ENCODE measurements at places on chromosomes 12 and 14. TPM values are rescaled to one million over a fixed set of nuclear protein-coding genes. Genes with fewer than 3 reads are reported as not detected.

DNA sequence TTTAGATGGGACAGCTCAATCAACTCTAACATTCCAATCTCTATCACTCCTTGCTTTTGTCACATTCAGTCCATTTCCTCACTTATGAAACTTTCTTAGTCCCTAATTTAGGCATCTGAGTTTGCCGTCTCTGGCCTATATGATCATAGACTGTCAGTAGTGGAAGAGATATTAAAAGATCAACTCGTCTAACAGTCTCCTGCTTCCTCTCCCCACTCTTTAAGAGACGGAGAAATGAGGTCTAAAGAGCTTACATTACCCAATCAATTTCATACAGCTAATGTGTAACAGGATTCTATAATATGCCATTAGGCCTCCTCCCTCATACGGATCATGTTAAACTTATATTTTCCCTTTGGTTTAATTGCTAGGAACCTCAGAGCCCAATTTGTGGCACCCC, 6.5 kb upstream of the ATP23 start:
- no peak overlapping the region for H3K4me3 ChIP-seq
- H3K27me3 ChIP-seq: no peaks in the 10 kb centered on the region
- H3K36me3 ChIP-seq: no peaks in the 10 kb centered on the region
- no peaks in the 10 kb centered on the region for H3K4me1 ChIP-seq
- DNase-seq: no peak

- no peaks in the 10 kb centered on the region for H3K4me1 ChIP-seq
- peak overlapping the region; percentile 47 for H3K4me3 ChIP-seq
- peak; percentile 80 for DNase-seq
Measured at GRCh38 chr12:65742018-65743010, 82.0 kb upstream of the HMGA2 start.

DNA sequence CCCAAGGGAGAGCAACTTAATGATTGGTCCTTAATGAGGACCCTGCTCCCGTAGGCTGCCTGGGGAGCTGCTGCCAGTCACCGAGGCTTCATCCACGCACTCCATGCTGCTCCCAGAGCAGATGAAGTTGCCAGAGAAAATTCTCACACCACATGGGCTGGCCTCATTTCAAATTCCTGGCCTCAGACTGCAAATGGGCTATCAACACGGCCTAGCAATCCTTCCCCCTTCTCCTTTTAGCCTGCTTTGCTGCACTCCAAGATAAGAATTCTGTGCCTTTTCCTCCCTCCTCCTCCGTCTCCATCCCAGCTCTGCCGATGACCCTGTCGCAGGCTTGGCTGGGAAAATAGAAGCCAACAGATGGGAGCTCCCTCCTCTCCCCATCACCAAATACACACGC, 10.8 kb upstream of the DGLUCY start:
- no peaks in the 10 kb centered on the region for H3K27me3 ChIP-seq
- peaks cover 13% of the 10 kb centered on the region for H3K4me1 ChIP-seq
- no peaks in the 10 kb centered on the region for H3K36me3 ChIP-seq
- H3K4me3 ChIP-seq: no peak overlapping the region
- DNase-seq: peak; percentile 23

DNA sequence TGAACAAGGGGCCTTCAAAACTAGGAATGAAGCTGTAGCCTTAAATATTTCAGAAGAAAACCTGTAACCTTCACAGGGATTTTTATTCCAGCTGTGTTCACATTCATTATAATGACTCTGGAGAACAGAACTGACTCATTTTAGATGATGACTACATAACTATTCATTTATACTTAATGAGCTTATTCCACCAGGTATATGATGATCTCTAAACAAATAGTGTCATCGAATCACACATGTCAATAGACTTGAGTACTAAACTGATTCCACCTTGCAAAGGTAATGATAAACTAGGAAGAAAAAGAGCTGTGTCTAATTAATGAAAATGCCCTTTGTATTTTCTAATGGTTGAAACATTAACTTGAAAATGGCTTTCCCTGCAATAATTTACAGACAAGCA, 433.2 kb downstream of the PDZRN4 start:
- DNase-seq: no peak
- no peaks in the 10 kb centered on the region for H3K4me1 ChIP-seq
- H3K4me3 ChIP-seq: no peak overlapping the region
- H3K36me3 ChIP-seq: no peaks in the 10 kb centered on the region
- no peaks in the 10 kb centered on the region for H3K27me3 ChIP-seq
- H3K27ac ChIP-seq: no peak overlapping the region

DNA sequence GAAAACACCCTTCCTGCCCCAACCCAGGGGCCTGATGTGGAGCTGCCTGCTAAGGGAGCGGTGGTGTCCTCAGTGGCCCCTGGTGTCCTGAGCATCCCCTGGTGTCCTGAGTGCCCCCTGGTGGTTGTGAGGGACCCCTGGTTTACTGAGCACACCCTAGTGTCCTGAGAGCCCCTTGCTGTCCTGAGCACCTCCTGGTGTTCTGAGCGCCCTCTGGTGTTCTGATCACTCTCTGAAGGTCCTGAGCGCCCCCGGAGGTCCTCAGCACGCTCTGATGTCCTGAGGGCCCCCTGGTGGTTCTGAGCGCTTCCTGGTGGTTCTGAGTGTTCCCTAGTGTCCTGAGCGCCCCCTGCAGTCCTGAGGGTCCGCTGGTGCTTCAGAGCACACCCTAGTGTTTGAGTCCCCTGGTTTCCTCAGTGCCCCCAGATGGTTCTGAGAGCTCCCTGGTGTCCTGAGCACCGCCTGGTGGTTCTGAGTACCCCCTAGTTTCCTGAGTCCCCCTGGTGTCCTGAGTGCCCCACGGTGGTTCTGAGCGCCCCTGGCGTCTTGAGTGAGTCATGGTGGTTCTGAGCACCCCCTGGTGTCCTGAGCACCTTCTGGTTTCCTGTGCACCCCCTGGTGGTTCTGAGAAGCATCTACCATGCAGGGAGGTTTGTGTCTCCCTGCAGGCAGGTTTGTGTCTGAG, 1004.2 kb downstream of the TMEM121 start:
- H3K27ac ChIP-seq: no peak overlapping the region
- no peaks in the 10 kb centered on the region for H3K36me3 ChIP-seq
- no peak overlapping the region for H3K4me3 ChIP-seq
- no peak for DNase-seq
- no peaks in the 10 kb centered on the region for H3K4me1 ChIP-seq

DNA sequence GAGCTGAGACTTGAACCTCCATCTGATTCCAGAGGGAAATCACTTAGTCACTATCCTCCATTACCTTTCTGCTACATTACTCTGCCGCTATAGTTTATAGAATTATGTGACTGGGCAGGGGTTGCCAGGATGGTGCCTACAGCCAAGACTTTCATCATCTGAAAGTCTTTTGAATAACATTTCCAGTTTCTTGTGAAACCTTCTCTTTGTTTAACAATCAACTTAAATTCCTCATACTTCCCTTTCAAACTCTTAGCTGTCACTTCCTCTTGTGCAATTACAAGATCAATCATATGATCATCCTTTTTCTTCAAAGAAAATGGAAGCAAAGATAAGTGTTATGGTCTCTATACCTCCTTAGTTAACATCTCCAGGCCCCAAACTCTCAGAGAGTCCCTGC, 25.4 kb upstream of the PELI2 start:
- no peak overlapping the region for H3K4me3 ChIP-seq
- H3K27ac ChIP-seq: no peak overlapping the region
- peak; percentile 19 for DNase-seq
- no peaks in the 10 kb centered on the region for H3K27me3 ChIP-seq
- no peaks in the 10 kb centered on the region for H3K36me3 ChIP-seq

GRCh38 chr12:105001476-105001875, 15.4 kb downstream of the NOPCHAP1 start:
- H3K27me3 ChIP-seq: no peaks in the 10 kb centered on the region
- no peaks in the 10 kb centered on the region for H3K4me1 ChIP-seq
- peaks cover 21% of the 10 kb centered on the region for H3K36me3 ChIP-seq

DNA sequence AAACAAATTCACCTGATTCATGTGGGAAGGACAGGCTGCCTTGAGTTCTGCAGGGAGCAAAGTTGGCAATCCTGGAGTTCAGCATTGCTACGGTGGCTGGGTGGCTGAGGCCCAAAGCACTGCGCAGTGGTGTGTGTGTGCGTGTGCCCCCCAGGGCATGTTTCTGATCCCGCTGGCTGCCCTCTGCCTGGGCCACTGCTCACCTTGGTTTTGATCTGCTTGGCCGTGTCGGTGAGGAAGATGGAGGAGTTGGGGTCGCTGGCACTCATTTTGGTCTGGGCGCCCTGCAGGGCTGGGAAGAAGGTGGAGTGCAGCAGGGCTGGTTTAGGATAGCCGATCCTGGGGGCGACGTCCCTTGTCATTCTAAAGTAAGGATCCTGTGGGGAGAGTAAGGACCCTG, 19.1 kb downstream of the SLC25A47 start:
- peaks cover 47% of the 10 kb centered on the region for H3K36me3 ChIP-seq
- no peak for DNase-seq
- H3K4me3 ChIP-seq: no peak overlapping the region
- H3K27ac ChIP-seq: no peak overlapping the region
- no peaks in the 10 kb centered on the region for H3K4me1 ChIP-seq
- H3K27me3 ChIP-seq: no peaks in the 10 kb centered on the region

DNA sequence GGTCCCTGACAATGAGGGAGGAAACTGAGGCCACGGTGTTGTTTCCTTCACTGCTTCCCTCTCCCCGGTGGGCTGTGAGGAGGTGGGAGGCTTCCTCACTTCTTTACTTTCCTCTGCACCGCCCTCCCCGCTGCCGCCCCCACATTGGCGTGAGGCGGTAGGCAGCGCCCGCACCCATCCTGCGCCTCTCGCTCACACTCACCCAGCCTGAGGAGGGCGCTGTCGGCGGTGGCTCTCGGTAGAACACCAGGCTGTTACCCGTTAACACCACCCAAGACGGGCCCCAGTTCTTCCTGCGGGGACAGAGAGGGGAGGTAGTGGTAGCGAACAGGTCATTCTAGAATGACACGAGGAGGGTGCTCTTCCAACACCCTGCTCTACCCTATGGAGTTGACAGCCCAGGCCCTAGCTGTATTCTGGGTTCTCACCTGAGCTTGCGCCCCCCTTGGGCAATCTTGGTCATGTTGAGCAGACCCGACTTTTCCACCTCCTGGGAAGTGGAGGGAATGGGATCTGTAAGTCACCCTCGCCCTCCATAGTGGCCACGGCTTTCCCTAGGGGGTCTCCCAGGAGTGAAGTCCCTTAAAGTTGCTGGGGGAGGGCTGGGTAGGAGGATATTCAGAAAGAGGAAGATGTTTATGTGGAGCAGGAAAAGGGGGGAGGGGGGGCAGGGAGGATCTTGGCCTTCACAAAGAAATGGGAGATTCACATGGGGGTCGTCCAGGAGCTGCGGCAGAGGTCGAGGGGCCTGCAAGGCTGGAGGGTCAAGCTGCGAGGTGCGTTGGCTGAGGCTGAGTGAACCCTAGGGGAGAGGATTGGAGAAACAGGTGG, 3.3 kb downstream of the ARHGAP9 start:
- peak overlapping the region; percentile 0 for H3K4me3 ChIP-seq
- no peaks in the 10 kb centered on the region for H3K4me1 ChIP-seq
- no peaks in the 10 kb centered on the region for H3K36me3 ChIP-seq
- no peak for DNase-seq

DNA sequence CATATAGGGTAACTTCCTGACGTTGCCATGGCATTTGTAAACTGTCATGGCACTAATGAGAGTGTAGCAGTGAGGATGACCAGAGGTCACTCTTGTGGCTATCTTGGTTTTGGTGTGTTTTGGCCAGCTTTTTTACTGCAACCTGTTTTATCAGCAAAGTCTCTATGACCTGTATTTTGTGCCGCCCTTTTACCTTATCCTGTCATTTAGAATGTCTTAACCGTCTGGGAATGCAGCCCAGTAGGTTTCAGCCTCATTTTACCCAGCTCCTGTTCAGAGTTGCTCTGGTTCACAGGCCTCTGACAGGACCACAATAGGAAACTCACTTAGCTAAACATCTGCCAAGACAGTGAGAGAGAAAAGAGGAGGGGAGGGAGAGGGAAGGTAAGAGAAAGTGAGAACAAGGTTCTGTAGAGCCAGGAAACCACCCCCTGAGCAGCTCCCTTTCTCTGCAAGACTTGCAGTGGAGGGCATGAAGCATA, 64.8 kb upstream of the PLEKHG3 start:
- H3K27me3 ChIP-seq: no peaks in the 10 kb centered on the region
- H3K27ac ChIP-seq: no peak overlapping the region
- no peak for DNase-seq
- no peak overlapping the region for H3K4me3 ChIP-seq
- no peaks in the 10 kb centered on the region for H3K36me3 ChIP-seq

DNA sequence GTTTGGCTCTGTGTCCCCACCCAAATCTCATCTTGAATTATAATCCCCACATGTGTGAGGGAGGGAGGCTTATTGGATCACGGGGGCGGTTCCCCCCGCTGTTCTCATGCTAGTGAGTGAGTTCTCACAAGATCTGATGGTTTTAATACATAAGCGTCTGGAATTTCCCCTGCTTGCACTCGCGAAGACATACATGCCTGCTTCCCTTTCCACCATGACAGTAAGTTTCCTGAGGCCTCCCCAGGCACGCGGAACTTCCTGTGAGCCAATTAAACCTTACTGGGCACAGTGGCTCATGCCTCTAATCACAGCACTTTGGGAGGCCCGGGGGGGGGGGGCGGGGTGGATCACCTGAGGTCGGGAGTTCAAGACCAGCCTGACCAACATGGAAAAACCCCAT, 60.8 kb downstream of the R3HDM2 start:
- no peak overlapping the region for H3K4me3 ChIP-seq
- no peaks in the 10 kb centered on the region for H3K4me1 ChIP-seq
- H3K36me3 ChIP-seq: no peaks in the 10 kb centered on the region
- H3K27ac ChIP-seq: no peak overlapping the region

GRCh38 chr12:82411546-82412230, 53.4 kb downstream of the METTL25 start:
- H3K27me3 ChIP-seq: no peaks in the 10 kb centered on the region
- H3K36me3 ChIP-seq: peaks cover 5% of the 10 kb centered on the region
- DNase-seq: no peak
- no peak overlapping the region for H3K4me3 ChIP-seq
- H3K27ac ChIP-seq: no peak overlapping the region

- no peak overlapping the region for H3K4me3 ChIP-seq
- H3K27ac ChIP-seq: no peak overlapping the region
- no peaks in the 10 kb centered on the region for H3K27me3 ChIP-seq
- no peak for DNase-seq
- H3K36me3 ChIP-seq: no peaks in the 10 kb centered on the region
Measured at GRCh38 chr12:65662590-65662989, 161.7 kb upstream of the HMGA2 start.

KRT72 gene
- not detected for total RNA-seq

KRT85 gene
- not detected for total RNA-seq

PLEK2 gene
- total RNA-seq: 2.8 TPM

ARMH4 gene
- 1.8 TPM for total RNA-seq

CLEC4D gene
- 1.6 TPM for total RNA-seq

OR6C76 gene
- not detected for total RNA-seq
